RWPE2 (cell line): ENCODE measurements at places on chromosomes 5 and 9.

GRCh38 chr5:135114759-135115158 lies 80.7 kb upstream of the PITX1 start:
- DNase-seq = no peak

- no peak for DNase-seq
These were observed 25.1 kb downstream of the ERAP2 start for GRCh38 chr5:96901384-96901783.

- peak; percentile 76 for DNase-seq
These were observed 485 bp downstream of the TGFBR1 start for GRCh38 chr9:99105152-99106043.

DNA sequence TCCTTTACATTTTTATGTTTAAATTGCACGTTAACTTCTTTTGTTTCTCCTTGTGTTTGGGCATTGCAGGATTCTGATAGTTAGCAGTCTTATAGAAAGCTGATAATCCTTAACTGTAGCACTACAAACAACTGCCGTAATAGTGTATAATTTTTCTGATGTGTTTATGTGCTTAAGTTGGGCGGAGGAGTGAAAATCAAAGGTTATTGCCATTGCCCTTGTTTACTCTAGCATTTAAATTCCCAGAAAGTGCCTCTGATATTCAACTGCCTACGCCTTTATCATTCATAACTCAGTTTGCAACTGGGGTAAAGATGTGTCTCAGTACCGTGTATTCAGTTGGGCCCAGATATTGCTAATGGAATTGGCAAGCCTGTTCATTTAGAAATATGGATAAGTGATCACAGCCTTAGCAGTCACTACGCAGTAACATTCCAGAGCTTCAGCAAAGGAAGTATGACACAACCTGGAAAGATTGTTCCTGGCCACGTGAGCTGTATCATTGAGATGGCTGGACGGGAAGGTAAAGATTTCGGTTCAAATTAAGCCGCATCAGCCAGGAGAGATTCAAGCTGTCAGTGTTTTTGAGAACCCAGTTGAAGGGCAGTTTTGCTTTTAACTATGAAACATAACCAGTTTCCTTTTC lies 28.1 kb upstream of the LRRTM2 start:
- DNase-seq = no peak

GRCh38 chr9:123589361-123590239 lies 233.6 kb downstream of the CRB2 start:
- no peak for DNase-seq

DNA sequence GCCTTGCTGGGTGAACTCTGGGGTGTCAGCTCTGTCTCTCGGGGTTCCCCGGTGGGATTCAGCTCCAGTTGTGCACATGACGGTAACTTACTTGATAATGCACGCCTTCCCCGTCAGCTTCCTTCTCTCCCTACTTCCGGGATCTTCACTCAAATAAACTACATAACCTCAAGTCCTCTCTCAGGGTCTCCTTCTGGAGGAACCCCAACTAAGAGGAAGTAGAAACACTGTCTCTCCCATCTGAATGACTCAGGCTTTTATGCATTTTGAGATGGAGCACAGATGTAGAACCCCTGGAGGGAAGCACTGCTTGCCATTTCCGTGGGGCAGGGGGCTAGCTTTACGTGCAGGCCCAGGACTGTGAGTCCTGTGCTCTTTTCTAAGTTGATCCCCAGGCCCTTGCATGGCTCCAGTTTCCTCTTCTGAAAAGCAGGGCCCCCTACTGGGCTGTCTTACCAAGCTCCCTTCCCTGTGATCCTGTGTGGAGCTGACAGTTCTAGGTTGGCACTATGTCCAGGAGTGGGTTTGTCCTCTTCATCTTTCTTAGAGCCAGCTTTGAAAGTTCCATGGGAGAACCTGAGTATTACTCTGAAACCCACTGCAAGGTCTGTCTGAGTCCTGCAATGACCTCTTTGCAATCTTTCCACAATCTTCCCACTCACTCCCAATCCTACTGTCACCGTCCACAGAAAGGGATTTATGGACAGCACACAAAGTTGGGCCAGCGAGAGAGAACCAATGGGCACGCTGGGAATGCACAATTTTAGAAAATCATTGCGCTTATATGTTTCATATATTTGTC lies 17.7 kb downstream of the S1PR3 start:
- no peak for DNase-seq

DNA sequence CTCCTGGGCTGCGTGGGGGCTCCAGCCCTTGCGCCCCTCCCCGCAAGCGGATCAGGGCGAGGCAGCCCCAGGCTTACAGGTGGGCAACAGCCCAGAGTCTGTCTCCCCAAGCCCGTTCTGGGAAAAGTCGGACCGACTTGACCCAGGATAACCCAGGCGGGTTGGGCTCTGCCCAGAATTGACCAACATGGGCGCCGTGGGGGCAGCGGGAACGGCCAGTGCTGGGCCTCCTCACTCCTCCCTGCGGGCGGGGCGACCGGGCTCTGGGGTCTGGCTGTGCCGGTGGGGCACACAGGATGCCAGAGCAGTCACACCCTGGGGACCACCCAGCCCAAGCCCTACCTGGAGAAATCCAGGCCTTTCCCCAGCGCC lies 15.3 kb upstream of the SYNPO start:
- no peak for DNase-seq

DNA sequence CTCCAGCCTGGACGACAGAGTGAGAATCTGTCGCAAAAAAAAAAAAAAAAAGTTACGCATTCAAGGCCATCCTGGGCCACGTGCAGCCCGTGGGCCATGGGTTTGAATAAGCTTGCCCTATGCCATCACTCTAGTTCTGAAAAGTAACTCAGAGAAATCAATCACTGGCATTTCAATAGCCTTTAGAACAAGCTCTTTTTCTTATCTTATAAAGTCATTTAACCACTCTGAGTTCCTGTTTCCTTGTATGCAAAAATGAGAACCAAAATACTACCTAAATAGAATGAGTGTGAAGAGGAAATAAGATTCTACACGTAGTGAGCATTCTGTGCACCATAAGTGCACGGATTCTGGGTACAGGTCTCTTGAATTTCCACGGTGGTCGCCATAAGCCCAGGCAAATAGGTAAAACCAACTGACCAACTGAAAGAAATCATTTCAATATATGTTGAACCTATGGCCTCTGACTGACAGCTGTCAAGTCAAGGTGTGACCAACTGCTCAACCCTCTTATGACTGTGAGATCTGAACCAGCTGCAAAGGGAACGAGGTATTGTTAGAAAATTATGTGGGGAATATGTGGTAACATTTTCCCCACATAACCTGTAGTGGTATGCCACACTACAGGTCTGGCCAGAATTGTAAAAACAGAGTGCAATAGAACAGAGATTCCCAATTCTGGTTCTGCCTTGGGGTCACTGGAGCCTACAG lies 143.9 kb upstream of the LHFPL2 start:
- DNase-seq = no peak

GRCh38 chr5:78569441-78569840 lies 79.1 kb downstream of the LHFPL2 start:
- DNase-seq = peak; percentile 86

- DNase-seq = no peak
These were observed 34.6 kb downstream of the CTSL start for GRCh38 chr9:87760529-87760928.

DNA sequence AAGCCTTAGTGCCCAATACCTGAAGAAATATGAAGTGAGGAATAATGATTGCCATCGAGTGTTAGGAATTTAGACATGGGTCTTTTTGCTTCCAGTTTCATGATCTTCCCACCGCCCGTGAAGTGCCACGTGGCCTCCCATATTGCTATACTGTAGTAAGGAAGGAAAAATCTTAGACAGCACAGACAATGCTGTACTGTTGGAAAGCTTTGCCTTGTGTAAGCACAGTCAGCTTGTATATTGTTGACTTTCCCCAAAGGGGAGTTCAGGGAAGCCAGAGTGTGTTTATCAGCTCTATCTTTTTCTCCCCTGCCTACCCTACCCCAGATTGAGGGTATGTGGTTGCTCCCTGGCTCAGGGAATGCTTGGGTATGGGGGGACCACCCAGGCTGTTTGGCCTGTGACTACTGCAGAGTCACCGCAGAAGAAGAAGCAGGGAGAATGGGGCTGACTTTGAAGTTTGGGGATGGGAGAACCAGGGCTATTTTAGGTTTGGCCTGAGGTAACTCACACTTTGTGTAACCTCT lies 161.8 kb upstream of the MEF2C start:
- DNase-seq = no peak

GRCh38 chr9:101083448-101084202 lies 55.1 kb downstream of the PLPPR1 start:
- DNase-seq = no peak

- no peak for DNase-seq
These were observed 370.3 kb downstream of the NNT start for GRCh38 chr5:43973318-43973717.

GRCh38 chr9:88219601-88220000 lies 81.3 kb upstream of the SPATA31C2 start:
- no peak for DNase-seq

- DNase-seq = no peak
These were observed 39.5 kb downstream of the MEGF10 start for GRCh38 chr5:127330116-127330515.

DNA sequence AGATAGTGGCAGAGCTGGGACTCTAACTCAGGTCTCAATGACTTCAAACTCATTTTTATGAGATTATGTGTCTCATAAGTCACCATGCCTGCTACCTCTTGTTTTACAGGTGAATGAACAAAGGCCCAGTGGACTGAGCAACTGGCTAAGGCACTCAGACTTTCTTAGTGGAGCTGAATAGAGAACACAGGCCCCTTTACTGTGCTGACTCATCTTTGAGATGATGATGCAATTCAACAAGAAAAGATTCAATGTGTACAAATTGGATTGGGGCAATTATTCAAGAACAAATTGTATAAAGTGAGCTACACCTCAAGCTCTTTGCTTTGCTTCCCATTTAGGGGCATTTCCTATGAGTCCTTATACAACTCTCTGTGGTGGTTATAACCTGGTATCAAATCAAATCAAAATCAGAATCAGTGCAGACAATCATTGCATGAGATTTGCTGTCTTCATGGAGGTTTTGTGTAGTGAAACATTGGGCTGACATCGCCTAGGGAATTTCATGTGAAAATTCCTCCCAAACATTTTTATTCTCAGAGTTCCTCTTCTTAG lies 84.3 kb upstream of the PPP2R2B start:
- no peak for DNase-seq

DNA sequence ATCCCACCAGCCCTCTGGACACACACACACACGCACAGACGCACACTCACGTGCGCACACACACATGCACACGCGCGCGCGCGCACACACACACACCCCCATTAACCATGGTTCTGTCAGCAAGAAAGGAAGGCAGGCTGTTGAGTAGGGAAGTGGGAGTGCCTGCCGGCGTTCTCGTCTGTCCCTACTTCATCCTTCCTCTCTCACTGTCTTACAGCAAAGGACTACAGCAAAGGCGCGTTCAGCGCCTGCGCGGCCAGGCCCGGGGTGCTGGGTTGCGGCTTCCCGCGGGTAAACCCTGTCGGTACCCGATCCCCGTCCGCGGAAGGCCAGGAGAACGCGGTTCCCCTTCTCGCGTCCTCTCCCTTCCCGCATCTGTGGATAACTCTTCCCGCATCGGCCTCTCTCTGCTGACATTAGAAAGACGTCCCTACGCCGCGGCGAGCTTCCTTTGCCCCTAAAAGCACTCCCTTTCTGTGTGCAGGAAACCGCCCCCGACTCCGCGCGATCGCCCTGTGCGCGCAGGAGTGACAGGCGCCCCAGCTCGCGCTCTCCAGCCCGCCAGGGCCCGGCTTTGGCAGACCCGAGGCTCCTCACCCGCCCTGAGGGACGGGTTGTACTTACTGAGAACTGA lies 219.2 kb downstream of the AGTPBP1 start:
- DNase-seq = no peak

DNA sequence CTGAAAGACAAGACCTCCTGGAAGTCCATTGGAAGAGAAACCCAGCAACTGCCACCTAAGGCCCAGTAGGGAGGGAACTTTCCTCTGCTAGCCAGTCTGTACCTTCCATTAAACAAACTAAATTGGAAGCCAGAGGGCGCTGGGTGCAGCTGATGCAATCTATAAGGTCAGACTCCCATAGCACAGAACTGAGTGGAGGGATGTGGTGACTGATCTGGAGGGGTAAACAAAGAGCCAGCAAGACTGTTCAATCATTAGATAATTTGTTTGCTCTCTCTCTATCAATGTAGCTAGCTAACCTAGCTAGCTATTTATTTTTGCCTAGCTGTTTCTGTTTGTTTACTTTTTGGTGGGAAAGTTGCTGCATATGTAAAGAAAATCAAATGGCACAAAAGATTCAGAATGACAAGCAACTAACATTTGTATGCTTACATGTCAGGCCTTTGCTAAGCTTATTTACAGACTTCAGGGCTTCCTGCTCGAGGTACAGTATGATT lies 291.8 kb upstream of the DAB2 start:
- DNase-seq = no peak

GRCh38 chr5:68287976-68288706 lies 72.6 kb downstream of the PIK3R1 start:
- DNase-seq = no peak

GRCh38 chr5:134976841-134977240 lies 9.1 kb downstream of the CATSPER3 start:
- DNase-seq = no peak

DNA sequence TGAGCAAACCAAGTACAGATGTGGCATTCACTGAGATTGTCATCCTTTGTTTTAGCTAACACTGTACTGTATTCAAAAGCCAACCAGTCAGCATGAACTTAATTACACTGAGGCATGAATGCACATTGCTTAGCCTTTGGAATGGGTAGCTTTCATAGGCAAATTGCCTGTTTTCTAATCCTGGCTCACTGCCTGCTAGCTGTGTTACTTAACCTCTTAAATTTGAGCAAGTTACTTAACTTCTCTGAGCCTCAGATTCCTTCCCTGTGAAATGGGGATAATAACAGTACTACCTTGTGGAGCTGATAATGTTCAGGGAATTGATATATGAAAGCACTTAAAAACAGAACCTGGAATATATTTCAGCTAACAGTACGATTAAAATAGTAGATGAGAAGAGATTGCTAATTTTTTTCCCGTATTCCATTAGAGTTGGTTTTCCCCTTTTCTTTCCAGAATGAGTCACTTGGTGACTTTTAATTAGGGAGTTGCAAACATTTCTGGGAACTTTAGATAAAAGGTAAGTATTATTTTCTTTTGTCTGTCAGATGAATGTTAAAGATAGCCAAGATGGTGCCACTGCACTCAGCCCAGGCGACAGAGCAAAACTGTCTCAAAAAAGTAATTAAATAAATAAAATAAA lies 43.9 kb downstream of the ARRDC3 start:
- no peak for DNase-seq

- DNase-seq = no peak
These were observed 993.0 kb downstream of the MAT2B start for GRCh38 chr5:164498438-164498837.

DNA sequence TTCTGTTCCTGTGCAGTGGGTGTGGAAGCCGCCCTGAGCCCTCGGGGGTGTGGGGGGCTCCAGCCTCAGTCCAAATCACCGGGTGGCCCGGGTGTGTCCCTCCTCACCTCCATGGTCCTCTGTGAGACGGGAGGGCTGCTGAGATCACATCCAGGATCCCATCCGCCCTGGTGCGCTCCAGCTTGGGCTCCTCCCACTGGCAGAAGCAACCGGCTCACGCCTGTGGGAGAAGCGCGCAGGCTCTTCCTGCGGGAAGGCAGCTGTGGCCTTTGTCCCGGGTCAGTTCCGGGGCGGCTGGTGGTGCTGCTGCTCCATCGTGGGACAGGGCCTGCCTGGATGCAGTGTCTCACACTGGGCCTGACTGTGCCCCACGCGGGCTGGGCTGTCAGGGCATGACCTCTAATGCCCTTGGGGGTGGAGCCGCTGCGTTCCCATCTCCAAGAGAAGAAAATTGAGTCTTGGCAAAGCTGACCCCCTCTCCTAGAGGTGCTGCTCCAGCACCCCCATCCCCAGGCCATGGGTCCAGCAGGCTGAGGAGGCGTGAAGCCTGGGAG lies 18.5 kb downstream of the OLFM1 start:
- DNase-seq = no peak

GRCh38 chr5:55108661-55109060 lies 6.2 kb downstream of the GZMA start:
- no peak for DNase-seq
